ENCODE measurements at places on chromosomes 16 and 17.

DNA sequence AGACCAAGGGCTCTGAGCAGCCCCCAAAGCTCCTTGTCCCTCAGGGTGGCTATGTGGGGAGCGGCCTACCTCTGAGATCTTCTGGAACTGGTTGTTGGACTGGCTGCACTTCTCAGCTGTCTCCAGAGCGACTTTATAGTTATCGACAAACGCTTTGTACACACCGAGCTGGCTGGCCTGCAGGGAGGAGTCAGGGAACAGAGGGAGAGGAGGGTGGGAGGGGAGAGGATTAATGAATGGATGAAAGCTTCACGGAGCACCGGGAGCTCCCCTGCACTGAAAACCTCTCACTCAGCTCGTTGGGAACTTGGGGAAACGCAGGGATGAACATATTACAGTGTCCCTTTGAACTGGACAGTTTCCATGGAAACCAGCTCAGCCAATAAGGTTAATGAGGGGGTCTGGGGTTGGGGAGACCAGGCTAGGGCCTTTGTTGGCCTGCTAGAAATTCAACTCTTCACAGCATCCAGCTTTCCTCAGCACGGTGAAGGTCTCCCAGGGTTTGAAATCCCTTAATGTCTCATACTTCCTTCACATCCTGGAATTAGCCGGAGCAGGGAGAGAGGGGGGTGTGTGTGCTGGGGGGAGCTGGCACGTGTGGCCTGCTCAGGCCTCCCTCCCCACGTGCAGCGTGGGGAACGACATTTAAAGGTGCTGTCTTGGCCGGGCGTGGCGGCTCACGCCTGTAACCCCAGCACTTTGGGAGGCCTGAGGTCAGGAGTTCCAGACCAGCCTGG, 86.7 kb downstream of the TIMM22 start:
- no peak for DNase-seq

DNA sequence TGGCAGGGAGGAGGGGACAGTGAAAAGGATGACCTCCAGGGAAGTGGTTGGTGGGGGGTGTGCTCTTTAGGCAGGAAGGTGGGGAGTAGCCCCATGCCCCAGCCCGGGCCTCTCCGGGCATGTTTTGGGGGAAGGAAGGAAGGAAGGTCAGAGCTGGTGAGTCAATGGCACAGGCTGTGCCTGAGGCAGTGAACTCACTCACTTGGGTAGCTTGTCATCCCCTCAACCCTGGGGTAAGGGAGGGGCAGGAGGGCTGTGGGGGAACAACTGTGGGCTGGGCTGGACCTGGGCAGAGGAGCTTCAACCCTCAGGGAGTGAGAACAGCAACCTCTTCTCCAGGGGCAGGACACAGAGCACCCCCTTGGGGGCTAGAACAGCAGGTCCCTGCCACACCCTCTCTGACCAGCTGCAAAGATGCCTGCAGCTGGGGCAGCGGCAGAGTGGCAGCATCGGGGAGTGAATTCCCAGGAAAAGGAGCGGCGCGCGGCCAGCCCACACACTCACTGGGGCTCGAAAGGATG, 6.3 kb downstream of the CSF3 start:
- DNase-seq: peak; percentile 49

- DNase-seq: no peak
Measured at GRCh38 chr16:84379008-84379708, 10.8 kb downstream of the ATP2C2 start.

DNA sequence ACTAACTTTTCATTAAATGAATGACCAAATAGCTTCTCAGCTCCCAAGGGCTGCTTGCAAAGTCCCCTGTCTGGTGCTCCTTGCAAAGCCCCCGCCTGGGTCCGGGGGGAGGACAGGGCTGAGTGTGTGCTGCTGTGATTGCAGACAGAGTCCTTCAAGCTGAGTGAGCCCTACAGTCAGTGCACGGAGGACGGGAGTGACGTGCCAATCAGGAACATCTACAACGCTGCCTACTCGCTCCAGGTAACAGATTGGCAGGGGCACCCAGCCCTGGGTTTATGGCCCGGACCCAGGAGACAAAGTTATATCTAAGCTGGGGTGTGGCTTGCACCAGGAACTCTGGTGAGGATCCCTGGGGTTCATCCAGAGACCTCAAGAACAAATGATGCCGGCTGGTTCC, 27.1 kb downstream of the SCNN1G start:
- DNase-seq: no peak

- no peak for DNase-seq
Measured at GRCh38 chr16:67726106-67727034, 7.3 kb upstream of the GFOD2 start.

DNA sequence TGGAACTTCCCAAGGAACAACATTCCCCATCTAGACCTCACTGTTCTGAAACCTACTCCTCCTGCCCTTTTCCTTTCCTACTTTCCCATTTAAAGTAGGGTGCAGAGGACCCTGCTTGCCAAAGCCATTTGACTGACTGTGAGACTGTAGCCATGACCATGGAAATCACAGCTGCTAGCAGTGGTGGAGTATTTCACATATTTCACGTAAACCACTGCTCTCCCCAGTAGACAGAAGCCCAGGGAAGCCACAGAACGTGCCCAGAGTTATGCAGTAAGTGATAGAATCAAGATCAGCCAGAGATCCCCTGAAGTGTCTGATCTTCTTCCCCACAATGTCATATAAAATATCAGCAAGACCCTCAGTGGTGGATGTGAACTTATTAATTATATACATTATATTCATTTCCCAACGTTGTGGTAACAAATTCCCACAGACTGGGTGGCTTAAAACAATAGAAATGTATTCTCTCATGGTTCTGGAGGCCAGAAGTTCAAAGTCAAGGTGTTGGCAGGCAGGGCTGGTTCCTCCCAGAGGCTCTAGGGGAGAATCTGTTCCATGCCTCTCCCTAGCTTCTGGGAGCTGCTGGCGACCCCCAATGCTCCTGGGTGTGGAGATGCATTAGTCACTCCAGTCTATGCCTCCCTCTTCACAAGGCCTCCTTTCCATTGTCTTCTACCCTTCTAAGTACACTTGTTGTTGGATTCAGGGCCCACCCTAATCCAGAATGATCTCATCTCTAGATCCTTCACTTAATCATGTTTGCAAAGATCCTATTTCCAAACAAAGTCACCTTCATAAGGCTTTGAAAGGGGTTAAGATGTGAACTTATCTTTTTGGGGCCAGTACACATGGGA, 20.7 kb upstream of the PRM1 start:
- DNase-seq: no peak

DNA sequence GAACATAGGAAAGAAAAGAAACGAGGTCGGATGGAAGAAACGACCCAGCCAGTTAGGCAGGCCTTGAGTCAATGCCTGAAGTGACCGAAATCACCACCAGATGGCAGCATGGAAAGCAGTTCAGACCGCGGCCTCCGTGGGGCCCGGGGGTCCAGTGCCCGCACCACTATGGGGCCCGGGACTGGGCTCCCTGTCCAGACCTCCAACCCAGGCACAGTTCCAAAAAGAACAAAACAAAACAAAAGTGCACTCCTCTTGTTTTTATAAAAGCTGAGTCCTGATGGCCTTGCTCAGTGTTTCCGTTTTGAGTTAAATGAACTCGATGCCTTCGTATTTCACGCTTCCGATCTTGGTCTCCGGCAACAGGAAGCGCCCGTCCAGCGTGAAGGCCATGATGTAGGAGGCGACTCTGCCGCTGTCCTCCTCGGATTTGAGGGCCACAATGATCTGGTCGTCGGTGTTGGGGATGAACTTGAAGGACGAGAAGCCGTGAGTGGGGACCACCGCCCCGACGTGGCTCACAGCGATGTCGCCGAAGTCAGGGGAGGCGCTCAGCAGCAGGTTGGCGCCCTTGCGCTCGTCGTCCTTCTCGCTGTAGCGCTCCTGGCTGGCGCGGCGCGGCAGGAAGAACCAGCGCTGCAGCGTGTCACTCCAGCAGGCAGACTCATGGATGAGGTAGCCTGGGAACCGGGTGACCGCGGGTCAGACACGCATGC, 13.7 kb upstream of the LGALS3BP start:
- DNase-seq: peak; percentile 62

DNA sequence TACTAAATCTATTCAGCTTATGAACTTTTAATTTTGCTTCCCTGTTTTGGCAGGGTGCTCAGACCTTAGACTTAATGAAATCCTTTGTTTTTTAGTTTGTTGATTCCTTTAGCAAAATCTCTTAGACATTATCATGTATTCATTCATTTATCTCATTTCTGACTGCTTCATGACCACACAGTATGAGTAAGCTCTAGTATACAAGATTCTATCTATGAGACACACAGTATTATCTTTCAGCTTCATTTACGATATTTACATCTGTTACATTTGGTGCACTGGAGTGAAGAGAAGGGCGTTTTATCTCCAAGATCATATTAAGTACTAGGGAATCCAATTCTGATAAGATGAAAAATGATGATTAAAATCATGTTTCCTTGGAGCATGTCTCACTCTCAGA, 448.1 kb upstream of the CA10 start:
- no peak for DNase-seq

GRCh38 chr17:49556223-49556943, 19.3 kb upstream of the NXPH3 start:
- peak; percentile 88 for DNase-seq

DNA sequence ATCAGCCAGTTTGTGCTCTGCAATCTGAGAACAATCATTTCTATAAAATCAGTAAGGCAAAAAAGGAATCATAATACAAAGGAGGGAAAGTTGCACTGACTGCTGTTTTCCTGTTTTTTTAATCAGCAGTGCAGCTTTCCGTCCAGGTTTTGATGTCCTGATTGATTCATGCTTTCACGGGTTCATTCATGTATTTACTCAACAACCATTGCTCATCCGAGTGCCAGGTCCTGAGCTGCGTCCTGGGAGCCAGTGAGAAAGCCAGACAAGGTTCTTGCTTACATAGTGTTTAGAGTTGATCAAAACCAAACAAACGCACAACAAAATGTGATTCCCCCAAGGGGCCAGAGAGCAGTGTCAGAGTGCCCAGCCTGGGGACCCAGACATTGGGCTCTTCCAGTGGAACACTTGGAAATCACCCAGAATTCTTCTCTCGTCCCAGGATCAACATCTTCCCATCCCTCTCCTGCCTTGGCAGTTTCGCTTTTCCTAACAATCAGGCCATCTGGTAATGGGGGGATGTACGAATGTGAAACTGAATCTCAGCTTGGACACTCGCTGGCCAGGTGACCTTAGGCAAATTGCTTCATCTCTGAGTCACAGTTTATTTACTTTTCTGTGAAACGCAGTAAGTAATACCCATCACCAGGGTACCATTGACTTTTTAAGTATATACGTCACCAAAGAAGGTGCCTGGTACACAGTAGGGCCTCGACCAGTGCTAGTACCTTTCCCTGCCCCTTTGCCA, 13.3 kb upstream of the C1QL1 start:
- no peak for DNase-seq

DNA sequence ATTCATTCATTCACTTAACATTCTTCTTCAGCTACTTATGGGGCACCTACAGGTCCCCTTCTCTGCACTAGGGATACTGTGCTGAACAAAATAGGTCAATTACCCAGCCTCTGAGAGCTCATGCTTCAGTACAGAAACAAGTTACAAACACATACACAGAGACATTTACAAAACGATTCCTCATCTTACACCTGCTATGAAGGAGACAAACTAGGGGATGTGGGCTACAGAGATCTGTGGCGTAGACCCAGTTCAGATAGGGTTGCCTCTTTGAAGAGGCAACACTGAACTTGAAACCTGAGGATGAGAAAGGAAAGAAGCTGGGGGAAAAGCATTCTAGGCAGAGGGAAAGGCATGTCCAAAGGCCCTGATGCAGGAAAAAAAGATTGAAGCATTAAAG, 5.2 kb downstream of the IL21R start:
- no peak for DNase-seq

DNA sequence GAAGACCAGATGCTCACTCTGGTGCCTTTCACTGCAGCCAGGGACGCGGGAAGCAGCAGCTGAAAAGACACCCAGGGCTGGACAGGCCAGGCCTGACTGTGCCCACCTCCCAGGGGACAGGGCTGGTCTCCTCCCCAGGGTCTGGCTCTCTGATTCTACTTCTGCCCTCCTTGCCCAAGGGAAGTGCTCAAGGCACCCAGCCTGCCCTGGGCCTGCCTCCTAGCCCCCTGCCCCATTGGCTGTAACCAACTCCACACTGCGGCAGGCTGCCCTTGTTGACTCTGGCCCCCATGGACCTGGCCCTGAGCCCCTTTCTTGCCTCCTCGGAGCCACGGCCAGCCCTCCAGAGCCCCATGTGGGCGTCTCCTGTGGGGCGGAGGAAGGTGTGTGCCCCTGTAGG, 212.5 kb downstream of the NTN1 start:
- DNase-seq: no peak

GRCh38 chr17:10758062-10758461, 28.2 kb upstream of the TMEM220 start:
- DNase-seq: no peak

GRCh38 chr17:36532435-36532975, 2.2 kb downstream of the MYO19 start:
- no peak for DNase-seq

DNA sequence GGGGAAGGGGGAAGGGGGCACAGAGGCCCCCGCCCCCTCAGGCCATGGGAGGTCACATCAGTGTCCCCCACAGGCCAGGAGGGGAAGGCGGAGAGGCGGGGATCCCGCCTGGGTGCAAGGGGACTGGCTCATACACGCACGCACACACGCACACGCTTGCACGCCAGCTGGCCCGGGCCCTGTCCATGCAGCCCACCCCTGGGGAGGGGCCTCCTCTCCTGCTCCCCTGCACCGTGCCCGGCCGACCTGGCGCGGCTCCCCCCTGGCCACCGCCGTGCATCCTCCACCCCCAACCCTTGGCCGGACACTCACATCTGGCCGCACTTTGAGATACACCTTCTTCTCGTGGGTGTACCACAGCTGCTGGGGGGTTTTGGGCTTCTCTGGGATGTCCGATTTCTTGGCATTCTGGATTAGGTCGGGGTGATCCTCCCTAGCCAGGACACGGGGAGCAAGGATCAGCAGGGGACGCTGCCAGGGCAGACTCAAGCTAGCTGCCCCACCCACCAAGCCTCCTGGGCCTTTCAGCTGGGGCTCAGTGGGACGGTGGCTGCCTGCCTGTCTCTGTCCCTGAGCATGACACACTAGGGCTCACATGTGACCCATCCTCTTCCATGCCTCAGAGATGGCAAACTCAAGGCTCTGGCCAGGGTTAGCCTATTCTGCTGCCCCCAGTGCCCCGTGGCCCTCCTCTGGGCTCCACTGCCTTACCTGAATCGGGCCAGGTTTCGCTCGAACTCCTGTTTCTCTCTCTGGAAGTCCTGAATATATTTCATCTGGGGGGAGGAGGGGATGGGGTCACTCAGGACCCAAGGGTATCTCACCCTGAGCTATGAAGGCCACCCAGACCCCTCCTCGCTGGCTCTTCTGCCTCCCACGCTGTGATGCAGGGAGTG, 6.7 kb downstream of the UBTF start:
- DNase-seq: no peak

DNA sequence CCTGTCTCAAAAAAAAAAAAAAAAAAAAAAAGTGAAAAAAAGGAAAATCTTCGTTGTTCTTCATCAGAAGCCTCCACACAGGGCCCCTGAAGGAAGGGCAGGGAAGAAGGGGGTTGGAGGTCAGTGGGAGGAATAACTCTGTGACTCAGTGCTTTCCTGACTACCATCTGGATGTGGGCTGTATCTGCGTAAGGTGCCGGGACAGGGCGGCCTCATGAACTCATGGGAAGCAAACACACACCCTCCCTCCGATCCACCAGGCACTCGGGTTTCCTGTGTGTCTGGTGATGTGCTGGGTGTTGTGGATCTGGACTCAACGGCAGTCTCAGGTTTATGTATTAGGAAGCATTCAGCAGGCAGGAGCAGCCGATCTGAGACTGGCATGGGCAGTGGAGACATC, 691.6 kb downstream of the WWOX start:
- DNase-seq: no peak

Measured in Kasumi-1 (cell line).